ENCODE measurements at places on chromosomes 12 and 14.

DNA sequence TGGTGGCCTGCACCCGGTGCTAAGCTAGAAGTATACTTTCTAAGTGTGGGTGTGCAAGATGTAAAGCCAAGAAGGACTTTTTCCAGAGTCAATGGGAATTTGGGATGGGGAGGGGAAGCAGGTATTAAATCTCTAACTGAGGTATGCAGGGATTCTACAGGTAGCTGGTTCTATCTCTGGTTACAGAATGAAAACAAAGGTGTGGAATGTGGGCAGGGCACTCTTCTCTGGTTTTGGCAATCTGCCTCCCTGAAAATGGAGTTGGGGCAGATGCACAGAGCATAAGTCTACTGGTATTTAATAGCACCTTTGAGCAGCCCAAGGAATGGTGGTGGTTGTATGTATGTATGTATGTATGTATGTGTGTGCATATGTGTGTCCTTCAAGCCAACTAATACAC lies 66.7 kb upstream of the PPP1R12A start:
- DNase-seq, result no peak

DNA sequence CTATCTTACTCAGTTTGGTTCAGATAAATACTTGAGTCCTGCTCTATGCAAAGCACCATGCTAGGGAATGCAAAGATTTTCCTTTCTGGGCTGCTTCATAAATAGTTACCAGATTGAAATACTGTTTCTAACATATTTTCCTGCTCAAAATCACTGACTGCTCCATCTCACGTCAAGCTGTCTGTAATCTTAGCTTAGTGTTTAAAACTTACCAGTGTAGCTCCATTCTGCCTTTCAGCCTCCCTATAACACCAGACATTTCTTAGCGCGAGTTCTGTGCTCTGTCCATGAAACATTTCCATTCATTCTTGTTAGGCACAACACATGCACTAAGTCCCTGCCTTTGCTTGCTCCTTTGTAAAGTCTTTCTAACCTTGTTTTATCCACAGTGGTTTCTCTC lies 129.4 kb downstream of the NPAS3 start:
- DNase-seq, result no peak

GRCh38 chr14:99395909-99396530 lies 84.6 kb downstream of the SETD3 start:
- DNase-seq, result no peak

- no peak for DNase-seq
Measured at GRCh38 chr12:26749781-26750180, 83.2 kb downstream of the ITPR2 start.

- no peak for DNase-seq
Measured at GRCh38 chr12:69471076-69471430, 865 bp downstream of the FRS2 start.

DNA sequence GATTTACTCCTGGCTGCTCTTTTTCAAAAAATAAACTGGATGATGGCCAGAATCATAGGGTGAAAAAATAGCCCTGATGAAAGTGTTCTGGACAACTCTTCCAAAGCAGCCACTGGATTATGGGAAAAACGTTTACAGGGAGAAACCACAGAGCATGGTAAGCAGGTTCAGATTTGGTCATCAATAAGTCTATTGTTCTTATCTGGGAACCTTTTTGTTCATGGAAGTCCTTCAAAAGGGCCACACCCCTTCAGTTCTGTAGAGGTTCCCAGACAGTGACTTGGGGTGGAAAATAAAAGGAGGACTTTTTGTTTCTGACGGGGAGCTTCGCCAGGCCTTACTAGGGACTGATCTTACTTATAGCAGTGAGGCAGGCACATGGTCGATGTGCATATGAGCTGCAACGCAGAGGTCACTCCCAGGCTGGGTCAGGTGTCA lies 117.4 kb upstream of the SLC38A2 start:
- no peak for DNase-seq

Data from left forelimb (tissue), 1 donor.